ENCODE measurements at places on chromosomes 7 and 10.

DNA sequence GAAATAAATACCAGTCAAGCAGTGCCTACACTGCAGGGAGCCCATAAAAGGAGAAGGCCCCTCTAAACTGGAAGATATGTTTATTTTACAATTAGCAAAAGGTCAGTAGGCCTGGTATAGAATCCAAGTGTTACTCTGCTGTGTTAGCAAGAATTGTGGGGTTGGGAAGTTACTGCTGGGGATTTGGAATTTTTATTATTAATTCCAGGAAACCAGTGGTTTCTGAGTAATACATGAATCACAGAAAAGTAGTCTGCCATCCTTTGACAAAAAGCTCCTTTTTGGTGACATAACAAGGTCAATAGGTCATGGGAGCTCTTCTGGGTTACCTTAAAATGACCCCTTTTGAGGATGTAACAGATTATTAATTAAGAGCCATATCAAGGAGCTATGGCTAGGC lies 67.4 kb downstream of the ZNF92 start:
- DNase-seq: no peak

- DNase-seq: no peak
Measured at GRCh38 chr7:119482671-119483070, 790.3 kb upstream of the KCND2 start.

DNA sequence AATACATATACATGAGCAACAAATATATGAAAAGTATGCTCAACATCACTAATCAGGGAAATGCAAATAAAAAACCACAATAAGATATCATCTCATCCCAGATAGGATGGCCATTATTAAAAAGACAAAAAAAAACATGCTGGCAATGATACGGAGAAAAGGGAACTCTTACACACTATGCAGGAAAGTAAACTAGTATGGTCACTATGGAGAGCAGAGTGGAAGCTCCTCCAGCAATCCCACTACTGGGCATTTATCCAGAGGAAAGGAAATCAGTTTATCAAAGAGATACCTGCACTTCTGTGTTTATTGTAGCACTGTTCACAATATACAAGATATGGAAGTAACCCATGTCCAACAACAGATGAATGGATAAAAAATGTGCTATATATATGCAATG lies 217.5 kb downstream of the SDK1 start:
- DNase-seq: no peak

- DNase-seq: no peak
Measured at GRCh38 chr10:94307046-94307615, 55.6 kb downstream of the NOC3L start.

GRCh38 chr10:88840881-88841280 lies 10.8 kb downstream of the ANKRD22 start:
- DNase-seq: no peak

DNA sequence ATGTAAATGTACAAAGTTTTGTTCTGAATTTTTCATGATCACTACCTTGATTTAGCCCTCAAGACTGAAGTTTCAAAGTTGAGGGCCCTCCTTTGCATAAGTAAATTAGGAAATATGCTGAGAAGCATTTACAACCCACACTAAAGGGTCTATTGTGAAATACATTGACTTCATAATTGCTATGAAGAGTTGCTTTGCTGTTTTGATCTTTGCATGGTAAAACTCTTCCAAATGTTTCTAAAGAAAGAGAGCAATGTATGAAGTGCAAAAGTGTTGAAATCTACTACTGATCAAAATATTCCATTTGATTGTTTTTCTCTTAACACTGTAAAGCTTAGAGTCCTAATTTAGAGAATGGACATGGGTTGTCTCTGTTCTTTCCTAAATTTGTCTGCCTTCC lies 77.2 kb downstream of the C7orf25 start:
- no peak for DNase-seq

- DNase-seq: no peak
Measured at GRCh38 chr10:80160361-80161320, 28.1 kb downstream of the PLAC9 start.

GRCh38 chr10:126930131-126930882 lies 25.1 kb downstream of the DOCK1 start:
- no peak for DNase-seq

DNA sequence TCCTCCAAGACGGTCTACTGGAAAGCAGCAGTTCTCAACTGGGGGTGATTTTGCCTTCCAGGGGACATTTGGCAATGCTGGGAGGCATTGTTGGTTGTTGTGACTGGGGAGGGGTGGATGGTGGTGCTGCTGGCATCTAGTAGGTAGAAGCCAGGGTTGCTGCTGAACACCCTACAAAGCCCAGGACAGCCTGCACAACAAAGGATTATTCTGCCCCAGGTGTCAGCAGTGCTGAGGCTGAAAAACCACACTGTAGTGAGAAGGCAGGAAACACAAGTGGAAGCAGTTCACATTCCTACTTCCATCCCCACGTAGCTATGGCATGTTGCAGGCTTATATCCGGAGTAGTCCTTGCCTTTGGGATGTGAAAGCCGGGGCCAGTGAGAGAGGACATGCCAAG lies 86.9 kb downstream of the AOAH start:
- no peak for DNase-seq

DNA sequence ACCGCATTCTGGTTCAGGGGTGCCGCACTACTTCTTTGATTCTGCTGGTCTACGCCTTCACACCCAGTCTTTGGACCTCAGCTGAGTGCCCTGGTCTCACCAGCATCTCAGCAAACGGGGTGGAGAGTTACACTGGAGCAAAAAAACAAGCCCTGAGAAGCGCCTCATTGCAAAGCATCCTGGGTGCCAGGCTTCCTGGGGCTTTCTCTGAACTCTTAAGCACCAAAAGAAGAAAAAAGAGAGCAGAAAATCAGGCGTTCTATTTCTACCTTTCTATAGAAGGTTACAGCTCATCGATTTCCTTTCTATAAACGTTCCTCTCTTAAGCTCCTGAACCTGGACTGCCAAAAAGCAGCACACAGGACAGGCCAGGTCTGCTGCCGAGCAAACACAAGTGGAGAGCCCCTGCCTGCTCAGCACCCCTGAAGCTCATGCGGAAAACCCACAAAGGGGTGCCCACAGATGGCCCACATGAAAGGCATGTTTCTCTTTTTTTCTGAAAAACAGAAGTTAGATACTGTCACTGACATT lies 217.9 kb downstream of the SFMBT2 start:
- peak; percentile 29 for DNase-seq

GRCh38 chr7:41333511-41333910 lies 369.4 kb downstream of the INHBA start:
- no peak for DNase-seq

DNA sequence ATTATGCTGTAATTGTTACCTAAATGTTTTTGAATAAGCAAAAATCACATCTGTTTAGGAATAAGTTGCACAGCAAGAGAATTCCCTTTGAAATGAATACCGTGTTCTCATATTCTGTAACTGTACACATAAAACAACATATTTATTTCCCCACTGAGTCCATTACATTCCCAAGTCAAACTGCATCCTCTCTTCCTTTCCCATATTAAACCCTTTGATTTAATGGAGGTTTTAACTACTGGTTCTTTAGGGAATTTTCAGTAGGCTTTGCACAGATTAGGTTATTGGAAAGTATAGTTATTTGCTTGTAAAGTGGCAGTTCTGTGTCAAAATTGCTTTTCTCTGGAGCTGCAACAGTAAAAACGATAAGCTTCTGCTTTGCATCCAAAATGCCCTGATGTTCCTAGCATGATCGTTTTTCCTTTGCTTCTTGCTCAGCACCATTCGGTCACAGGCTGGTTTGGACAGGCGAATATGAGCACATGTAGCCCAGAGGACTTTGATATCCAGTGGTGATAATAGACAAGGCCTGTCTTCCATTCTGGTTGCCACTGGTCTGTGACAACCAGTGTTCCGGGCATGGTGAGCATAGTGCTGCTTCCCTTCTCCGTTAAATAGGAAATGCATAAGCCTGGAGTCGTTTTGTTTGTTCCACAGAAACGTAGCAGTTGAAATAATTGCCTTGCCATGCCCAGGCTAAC lies 696.1 kb downstream of the AUTS2 start:
- no peak for DNase-seq

DNA sequence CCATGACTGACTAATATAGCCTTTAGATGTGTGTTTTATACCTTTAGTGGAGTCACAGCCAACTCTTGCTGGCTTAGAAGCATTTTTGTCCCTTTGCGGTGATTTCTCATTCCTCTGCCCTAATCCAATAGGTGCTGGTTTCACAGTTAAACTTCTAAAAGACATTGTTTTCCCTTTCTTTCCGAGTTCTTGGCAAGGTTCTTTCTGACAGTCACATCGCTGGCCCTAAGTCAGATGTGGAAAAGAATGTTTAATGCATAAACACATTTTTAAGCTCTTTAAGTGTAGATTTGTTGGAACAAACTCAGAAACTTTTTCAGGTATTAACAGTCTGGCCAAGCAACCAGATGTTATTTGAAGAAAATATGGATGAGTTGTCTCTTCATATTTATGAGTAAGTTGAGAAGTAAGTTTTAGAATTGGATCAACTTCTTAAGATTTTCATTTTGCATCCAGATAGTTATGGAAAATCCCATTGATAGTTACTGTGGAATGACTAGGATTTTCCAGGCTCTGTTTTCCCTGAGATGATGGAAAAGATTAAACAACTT lies 4.1 kb downstream of the EPDR1 start:
- no peak for DNase-seq

- DNase-seq: no peak
Measured at GRCh38 chr7:106418094-106418493, 133.3 kb upstream of the NAMPT start.

GRCh38 chr10:118442032-118442431 lies 99.9 kb upstream of the FAM204A start:
- DNase-seq: no peak

GRCh38 chr7:16847381-16847860 lies 34.4 kb downstream of the AGR3 start:
- no peak for DNase-seq

GRCh38 chr7:32616625-32617024 lies 121.3 kb downstream of the AVL9 start:
- no peak for DNase-seq

DNA sequence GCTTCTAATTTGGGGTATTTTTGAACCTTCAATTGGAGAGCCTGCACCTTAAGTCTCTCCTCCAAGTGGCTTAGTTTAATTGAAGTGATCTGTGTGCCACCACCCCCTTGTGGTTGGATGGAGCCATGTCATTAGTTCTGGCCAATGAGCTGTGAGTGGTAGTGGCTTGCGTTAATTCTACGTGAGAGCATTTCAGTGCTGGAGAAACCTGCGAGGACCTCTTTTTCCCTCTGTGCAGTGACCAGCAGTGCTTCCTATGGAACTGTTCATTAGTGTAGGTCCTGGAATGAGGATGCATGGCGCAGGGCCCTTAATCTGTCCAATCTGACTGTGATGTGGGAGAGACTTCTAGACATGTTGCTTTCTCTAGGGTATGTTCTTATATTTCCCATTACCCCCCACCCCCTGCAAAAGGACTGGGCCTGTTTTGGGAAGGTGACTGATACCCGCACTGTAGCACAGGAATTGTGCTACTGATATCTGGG lies 3.8 kb downstream of the HILPDA start:
- DNase-seq: peak; percentile 41

DNA sequence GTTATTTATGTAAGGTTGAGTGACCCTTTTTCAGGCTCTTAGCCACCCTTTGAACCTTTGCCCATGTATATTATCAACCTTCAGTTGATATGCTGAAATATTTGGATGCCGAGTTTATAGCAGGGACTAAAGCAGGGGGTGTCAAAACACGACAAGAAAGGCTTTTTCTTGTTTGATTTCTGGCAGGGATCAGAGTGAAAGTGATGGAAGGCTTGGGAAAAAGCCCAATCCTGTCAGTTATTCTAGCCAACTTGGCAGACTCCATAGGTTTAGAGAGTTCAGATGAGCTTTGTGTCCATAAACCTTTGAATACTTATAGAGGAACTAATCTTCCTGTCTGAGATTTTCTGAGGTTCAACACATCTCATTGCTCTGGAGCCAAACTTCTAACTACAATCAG lies 47.5 kb downstream of the INHBA start:
- DNase-seq: no peak

Measured in T-helper 17 cell (primary cell).